Cerebellar nuclear complex (tissue), 1 donor: ENCODE measurements at places on chromosomes 6 and 20.

DNA sequence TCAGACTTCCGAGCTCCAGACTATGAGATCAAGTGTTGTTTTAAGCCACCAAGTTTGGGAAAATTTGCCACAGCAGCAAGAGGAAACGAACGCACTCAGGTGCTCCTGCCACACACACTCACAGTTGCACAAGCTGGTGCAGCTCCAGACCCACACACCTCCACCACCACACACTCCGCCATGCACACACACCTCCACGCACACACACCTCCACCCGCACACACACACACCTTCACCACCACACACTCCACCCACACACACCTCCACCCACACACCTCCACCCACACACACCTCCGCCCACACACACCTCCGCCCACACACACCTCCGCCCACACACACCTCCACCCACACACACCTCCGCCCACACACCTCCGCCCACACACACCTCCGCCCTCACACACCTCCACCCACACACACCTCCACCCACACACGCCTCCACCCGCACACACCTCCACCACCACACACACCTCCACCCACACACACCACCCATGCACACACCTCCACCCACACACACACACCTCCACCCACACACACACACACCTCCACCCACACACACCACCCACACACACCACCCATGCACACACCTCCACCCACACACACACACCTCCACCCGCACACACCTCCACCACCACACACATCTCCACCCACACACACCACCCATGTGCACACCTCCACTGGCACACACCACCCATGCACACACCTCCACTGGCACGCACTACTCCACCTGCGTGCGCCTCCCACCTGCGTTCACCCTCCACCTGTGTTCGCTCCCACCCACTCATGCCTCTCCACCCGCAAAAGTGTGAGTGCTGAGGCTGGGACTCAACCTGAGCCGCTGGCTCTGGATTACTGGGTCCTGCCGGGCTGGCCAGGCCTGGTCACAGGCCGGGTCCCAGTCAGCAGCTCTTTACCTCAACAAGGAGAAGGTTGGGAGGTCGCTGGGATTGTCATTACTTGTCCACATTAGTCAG, 175.6 kb downstream of the BMP7 start:
- DNase-seq: no peak

GRCh38 chr6:167130712-167131684, 8.1 kb downstream of the CCR6 start:
- DNase-seq: no peak

DNA sequence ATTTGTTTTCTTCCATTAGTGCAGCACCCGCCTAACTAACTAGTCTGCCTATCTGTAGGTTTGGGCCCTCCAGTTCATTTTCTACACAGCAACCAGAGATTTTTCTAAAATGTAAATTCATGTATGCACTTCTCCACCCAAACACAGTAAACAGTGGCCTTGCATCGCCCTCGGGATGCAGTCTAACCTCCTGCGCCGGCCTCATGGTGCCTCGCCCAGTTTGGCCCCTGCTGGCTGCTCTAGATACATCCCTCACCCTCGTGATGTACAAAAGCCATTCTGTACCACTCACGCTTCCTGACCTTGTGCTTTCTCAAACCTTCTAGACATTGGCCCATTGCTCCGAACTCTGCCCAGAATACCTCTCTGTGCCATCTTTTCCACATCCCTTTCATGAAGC, 53.8 kb upstream of the VSTM2L start:
- no peak for DNase-seq

- DNase-seq: no peak
These were observed 128.1 kb upstream of the DOK5 start for GRCh38 chr20:54347166-54347833.

DNA sequence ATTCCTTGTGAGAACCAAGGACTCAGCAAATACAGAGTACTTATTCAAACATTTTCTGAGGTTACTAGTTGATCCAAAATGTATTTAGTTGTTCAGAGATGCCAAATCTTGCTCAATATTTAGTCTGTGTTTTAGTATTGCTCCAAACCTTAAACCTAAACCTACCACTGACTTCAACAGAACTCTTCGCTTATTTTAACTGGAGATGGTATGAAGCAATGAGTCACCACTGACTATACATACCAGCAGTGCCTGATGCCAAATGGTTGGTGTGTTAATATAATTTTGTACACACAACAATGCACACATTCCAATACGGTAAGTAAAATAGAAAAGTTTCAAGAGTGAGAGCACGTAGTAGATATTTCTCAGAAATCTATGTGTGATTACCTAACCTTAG, 1.9 kb upstream of the SPTLC3 start:
- no peak for DNase-seq
